SIG-M5 (cell line): ENCODE measurements at places on chromosomes 1 and 21.

- DNase-seq, result no peak
Measured at GRCh38 chr1:59223198-59223597, 73.7 kb upstream of the FGGY start.

DNA sequence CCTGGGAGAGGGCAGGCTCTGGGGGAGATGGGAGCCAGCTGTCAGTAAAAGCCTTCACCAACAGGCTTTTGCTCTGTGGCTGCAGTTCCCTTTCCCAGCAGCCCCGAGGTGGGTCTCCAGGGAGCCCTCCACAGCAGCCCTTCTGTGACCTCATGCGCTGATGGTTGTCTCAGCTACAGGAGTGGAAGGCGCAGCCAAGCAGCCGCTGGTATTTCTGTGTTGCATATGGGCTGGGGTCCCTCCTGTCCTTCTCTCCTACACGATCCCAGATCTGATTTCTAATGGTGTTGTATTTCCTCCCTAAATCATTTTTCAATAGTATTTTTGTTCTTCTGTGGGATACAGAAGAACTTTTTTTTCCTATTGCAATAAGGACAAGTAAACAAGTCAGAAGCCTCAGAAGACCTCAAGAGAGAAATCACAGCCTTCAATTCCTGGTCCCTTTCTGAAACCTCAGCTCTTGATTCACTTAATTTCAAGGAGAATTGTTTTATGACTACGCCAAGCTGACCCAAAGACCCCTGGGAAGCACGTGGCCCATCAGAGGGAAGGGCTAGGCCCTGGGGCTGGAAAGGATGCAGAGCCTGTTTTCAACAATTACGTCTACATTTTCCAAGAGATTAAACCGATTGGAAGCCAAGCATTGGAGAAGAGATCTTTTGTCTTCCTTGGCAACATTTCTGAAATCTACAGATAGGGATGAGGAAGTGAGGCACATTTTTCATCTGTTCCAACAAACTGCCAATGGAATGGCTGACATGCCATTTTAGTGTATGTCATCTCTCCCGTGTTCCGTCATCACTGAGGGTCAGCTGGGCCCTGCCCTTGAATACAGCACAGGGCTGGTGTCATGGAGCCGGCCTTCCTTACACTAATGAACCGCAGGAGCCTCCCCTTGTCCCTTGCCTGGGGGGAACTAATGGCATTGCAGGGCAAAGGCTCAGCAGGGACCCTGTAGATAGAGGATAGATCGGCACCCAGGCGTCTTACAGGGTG, 42.0 kb upstream of the SCCPDH start:
- DNase-seq, result no peak

DNA sequence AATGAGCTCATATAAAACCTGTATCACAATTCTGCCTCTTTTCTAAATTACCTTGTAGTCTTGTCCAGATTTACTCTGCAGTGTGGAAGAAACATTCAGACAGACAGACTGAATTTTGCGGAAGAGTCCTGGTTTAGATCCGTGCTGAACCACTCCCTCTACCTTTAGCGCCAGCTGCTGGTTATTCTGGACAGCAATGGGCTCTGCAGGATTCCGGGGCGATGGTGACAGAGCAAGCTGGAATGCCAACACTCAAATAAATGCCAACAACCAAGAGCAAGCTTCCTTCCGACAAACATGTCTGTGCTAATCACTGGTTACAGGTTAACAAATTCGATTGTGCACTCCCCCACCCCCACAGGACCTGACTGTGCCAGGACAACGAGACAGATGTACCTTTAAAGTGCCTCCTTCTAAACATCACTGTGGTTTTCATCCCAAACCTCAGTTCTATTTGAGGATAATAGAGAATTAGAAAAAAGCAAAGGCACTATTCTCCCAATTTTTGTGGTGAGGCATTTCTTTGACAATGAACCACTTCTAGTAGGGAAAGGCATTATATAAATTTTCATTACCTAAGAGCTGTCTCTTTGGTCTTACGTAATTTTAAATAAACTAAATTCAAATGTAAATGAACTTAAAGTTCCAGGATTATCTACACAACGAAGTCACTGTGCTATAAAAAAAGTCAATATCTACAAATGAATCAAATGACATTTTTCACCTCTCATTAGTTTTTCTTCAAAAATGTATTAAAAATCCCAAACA, 90.4 kb downstream of the INTS7 start:
- DNase-seq, result no peak

GRCh38 chr1:175200678-175201521, 8.3 kb upstream of the KIAA0040 start:
- DNase-seq, result no peak

DNA sequence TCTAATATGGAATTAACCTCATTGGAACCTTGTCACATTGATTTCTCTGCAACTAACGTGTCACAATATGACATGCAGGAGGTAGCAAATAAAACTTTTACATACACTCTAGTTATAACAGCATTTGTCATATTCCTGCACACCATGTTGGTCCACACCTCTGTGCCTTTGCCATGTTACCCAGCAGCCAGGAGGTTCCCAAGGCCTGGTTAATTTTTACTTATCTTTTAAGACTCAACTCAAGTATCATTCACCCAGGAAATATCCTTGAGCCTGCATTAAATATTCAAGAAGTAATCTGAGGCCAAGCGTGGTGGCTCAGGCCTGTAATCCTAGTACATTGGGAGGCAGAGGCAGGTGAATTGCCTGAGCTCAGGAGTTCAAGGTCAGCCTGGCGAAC, 447.2 kb upstream of the NR5A2 start:
- DNase-seq, result no peak

DNA sequence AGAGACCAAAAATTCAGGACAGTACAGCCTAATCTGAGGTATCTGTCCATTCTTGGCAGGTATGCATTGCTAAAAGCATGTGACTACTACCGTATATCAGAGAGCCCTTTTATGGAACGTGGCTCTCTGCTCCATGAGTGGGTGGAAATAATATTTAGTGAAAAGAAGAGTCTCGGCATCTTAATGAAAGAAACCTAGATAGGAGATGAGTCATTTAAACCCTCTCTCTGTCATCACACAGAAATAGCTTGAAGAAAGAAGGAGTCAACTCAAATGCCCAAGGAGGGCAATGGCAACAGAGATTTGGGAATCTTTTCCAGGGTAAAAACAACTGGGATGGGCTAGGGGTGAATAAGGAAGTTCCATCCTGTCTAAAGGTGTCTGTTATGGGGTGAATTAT, 528.2 kb downstream of the SMYD3 start:
- DNase-seq, result no peak

- DNase-seq, result no peak
Measured at GRCh38 chr1:112172294-112172882, 182.9 kb upstream of the KCND3 start.

DNA sequence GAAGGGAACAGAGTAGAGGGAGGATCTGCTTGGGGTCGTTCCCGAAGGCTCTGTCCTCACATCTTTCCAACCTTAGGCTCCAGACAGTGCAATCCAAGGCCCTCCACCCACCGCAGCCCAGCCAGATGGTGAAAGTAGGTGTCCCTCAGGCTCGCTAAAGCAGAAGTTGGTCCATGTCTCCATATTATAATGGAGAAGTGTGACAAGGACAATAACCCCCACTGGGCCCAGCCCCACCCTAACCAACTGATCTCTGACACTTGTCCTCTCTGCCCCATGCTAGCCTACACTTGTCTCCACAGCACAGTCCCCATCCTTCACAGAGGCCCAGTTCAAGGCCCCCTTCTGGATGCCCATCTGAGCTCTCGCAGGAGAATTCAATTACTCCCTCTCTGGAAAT, 48.7 kb downstream of the DMAP1 start:
- no peak for DNase-seq

DNA sequence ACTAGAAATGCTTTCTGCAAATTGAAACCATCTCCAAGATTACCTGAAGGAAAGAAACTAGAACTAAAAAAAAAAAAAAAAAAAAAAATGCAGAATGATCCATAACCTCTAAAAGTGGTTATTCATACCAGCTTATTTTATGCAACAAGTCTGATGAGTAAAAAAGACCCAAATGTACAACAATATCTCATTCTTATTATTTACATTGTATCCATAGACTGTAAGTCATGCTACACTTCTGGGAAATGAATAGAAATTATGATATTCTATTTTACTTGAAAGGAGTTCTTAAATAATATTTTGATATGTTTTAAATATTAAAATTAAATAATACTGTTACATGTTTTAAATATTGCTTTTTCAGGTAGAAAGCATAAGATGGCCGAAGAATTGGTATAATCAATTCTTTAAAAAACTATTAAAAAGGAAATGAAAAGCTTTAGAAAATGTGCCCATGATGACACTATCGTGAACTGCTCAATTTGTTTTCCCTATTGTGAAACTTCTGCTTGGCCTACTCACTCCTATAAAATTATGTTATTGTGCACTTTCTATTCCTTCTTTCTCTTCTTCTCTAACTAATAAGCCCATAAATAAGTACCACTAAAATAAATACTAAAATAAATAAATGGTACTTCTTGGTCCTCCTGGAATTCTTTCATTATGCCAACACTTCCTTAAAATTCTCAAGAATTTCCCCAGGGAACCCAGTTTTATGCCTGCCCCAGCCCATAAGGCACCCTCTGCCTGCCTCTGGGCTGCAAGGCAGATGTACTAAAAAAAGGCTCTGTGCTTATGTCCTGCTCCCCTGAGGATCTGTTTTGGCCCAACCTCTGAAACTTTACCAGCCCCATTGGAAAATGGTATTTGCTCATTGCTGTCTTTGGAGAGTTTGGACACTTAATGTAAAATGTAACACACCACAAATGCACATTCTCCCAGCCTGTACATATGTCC, 18.1 kb downstream of the SAMSN1 start:
- DNase-seq, result peak; percentile 28

DNA sequence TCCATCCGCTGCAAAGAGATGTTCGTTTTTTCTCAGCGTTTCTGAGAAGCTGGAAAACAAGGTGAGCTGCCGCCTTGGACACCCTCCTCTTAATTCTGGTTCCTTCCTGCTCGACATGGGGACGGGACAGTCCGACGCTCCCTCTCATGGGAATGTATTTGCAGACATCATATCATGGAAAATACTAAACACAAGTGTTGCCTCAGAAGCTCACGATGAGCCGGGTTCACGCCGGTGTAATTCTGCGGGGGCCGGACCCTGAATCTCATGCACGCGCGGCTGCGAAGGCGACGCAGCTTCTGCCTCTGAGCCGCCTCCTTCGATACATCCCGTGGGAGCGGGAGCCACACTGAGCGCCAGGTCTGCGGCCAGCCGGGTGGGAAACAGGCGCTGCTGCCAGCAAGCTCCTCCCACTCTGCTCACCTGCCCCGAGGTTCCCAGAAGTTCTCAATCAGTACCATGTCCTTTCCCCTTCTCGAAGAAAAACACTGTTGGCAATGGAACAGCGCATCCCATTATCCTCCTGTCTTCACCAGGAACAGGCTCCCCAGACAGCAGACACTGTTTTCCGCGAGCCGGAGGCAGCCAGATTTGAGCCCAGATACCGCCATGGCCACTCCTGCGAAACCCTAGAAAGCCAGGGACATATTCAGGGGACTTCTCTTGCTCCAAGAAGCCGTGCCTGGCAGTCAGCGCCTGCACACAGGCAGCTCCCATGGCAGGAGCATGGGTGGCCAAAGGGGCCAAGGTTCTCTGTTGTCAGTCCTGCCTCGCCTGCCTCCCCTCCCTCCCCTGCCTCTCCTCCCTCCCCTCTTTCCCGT, 98.0 kb downstream of the WDR4 start:
- DNase-seq, result no peak

DNA sequence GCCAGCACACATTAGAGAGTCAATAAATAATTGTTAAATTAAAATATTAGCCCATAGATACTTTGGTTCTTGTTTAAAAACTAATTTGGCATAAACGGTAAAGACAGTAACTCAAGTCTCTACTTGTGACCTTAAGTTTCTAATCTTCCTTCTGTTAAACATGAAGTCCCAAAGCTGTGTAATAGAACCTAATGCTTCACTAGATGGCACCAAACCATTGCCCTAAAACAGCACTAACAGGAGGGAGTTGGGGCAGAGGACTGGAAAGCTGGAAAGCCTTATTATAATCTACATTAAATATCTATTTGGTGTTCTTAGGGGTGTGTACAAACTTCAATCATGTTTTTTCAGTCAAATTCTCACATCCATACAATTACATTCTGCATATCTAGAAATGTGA, 176.7 kb downstream of the OLFM3 start:
- no peak for DNase-seq

- no peak for DNase-seq
Measured at GRCh38 chr1:50705041-50705440, 255.0 kb downstream of the FAF1 start.

- DNase-seq, result no peak
Measured at GRCh38 chr1:115529216-115529897, 112.4 kb upstream of the VANGL1 start.

GRCh38 chr1:216665406-216665805, 57.8 kb downstream of the ESRRG start:
- DNase-seq, result no peak

DNA sequence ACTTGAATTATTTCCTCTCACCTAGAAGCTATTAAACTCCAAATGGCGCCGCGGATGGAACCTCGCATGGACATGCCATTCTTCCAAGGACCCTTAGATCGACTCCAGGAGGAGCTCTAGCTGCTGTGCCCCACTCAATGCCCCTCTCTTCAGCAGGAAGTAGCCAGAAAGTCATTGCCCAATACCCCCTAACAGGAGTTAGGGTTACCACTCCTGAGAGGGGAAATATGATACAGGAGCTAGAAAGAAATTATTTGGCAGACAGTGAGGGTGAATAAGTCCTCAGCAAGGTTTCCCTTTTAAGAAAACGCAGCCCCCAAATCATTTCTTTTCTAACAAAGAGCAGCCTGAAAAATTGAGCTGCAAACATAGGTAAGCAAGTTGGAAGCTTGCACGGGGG, 28.6 kb downstream of the TFB2M start:
- no peak for DNase-seq

DNA sequence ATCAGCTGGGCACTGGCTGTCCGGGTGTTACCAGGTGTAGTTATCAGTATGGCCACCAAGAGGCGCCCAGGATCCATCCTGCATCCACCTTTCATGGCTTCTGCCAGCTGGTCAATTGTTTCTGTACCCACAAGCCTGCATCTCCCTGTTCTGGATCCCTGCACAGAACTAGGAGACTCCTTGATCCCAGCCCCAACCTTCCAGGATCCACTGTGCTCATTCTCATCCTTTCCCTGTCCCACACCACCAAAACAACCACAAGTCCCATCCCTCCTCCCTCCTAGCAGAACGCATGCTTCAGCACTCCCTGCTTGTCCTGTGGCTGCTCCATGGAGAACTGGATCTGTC, 27.2 kb upstream of the FOXE3 start:
- no peak for DNase-seq

- no peak for DNase-seq
Measured at GRCh38 chr1:210695026-210695425, 366.3 kb downstream of the HHAT start.

DNA sequence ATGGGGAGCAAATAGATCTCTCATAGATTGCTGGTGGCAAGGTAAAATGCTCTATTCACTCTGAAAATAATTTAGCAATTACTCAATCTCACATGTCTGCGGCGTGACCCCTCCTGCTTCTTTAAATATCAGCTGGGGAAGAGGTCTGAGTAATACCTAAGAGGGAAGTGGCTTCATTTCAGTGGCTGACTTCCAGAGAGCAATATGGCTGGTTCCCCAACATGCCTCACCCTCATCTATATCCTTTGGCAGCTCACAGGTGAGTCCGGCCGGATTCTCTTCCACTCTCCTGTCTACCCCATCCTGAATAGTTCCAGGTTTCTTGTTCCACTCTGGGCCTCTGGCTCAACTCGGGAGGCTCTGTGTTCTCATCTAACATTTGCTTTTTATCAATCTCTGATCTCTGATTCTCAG, at the start of gene SLAMF7:
SLAMF7 (plus strand) TSS at position 150 of the 414 bp plus-strand sequence; CDS start at position 205, 55 bp downstream.
- peak; percentile 86 for DNase-seq
